Lower leg skin (tissue), 4 donors: ENCODE measurements at places on chromosomes 3 and 15. TPM values are rescaled to one million over a fixed set of nuclear protein-coding genes. Genes with fewer than 3 reads are reported as not detected.

DNA sequence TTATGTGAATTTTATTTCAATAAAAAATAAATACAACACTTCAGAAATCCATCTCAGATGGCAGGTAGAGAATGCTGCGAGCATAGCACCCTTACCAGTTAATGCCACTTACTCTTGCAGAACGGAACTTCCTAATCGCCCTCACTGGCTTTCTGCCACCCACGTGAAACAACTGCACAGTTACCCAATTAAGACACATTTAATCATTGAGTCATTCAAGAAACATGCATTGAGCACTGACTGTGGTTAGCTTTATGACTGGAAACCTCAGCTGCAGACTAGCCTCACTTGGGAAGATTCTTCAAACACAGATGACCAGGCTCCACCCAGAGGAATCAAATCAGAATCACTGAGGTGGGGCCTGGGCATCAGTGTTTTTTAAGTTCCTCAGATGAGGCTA lies 5.6 kb upstream of the MFGE8 start:
- DNase-seq, result peak; percentile 84

- no peak for DNase-seq
These were observed 260.7 kb downstream of the THSD4 start for GRCh38 chr15:71375934-71376333.

DNA sequence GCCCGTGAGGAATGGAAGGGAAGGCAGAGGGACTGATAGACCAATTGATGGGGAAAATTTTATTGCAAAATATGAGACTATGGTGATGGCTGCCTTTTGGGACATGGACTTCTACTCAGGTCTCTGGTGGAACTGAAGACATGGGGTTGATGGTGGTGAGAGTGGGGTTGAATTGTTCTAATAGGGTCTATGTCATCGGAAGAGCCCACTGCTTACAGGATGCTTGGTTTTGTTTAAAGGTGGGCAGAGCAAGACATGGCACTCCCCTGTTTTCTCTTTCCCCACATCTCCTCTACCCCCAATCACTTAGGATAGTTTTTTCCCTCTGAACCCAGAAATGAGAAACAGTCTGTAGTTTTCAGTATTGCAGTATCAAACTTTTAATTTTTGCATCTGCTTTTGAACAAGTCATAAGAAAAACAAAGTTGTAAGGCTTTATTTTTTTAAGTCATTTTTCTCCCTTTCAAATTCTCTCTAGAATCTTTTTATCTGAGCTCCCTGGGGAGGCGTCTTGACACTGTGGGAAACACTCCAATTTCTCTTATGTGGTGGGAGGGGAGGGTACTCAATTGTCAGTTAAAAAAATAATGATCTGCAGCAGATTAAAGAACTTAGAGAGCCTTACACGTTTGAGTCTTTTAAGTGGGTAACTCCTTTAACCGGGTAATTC lies 276.2 kb upstream of the TBC1D5 start:
- no peak for DNase-seq

DNA sequence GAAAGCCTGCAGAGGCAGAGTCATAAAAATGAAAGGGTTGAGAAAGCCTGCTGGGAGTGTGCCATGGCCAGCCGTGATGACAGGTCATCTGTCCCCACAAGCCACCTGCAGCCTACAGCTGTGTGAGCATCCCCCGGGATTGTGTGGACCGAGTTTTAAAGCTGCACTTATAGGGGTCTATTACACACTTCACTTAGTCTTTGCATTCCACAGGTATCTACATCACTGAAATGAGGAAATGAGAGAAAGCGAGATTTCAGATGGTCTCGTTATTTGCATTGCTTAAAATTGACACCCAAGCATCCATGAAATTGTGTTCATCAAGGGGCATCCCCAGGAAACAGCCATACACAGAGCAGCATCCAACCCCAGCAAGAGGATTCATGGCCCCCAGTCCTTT lies 137.6 kb upstream of the TRIM42 start:
- no peak for DNase-seq

The FETUB gene
- 13.5 TPM for total RNA-seq

The CYP1A2 gene
- total RNA-seq, result not detected

DNA sequence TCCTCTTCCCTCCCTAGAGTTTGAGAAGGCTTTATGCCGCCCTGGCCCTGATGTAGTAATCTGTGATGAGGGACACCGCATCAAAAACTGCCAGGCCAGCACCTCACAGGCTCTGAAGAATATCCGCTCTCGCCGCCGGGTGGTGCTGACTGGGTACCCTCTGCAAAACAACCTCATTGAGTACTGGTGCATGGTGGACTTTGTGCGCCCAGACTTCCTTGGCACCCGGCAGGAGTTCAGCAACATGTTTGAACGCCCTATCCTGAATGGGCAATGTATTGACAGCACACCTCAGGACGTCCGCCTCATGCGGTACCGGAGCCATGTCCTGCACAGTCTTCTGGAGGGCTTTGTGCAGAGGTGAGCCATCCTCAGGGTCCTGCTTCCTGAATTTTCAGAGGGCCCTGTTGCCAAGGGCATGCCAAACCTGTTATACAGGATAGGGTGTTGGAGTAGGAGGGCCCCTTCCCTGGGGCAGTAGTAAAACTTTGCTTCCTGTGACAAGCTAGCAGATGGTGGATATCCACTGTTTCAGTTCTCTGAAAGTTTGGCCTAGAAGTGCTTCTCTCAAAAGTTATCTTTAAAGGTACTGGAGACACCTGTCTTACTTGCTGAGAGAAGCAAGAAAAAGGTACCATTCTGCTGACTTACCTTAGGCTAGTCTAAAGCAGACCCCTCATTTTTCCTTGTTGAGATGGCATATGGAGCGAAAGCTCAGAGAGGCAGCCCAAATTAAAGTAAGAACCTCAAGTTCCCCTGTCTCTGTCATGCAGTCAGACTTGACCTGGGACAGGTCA lies 33.7 kb upstream of the TEX264 start:
- no peak for DNase-seq

DNA sequence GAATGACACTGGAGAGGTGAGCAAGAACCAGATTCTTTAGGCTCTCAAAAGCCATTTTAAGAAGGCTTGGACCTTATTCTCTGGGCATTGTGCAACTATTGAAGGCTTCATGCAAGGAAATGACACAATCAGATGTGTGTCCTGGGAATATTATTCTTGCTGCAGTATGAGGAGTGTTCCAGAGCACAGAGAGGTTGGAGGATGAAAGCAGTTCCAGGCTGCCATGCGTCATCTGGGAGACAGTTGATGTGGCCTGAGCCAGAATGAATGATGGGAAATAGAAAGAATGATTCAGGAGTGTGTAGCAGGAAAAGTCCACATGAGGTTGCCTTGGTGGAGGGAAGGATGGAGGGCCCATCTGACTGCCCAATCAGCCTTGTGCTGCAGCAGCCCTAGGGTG lies 123.1 kb downstream of the CHCHD6 start:
- peak; percentile 22 for DNase-seq

- DNase-seq, result peak; percentile 70
These were observed 65.2 kb upstream of the UBE2E1 start for GRCh38 chr3:23740517-23740965.

The RHCG gene
- 1.3 TPM for total RNA-seq

GRCh38 chr3:98326105-98326893 lies 27.4 kb upstream of the OR5K4 start:
- DNase-seq, result no peak

The PLA2G4E gene
- total RNA-seq, result 50.0 TPM

DNA sequence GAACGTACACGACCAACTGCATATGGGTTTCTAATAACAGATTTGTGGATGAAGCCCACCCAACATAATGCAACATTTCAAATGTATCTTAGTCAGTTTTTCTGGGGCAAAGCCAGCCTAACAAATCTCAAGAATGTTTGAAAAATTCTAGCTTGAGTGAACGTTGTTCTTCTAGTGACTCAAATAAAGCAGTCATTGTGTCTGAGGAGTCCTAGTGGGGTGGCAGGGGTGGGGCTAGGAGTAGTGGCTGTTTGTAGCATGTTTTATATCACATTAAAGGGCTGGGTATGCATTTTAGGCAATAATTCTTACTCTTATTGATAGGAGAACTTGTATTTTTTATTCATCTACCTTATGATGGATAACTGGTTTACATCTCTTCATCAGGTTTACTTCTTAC lies 6.0 kb downstream of the B3GNT5 start:
- DNase-seq, result no peak

The PCOLCE2 gene
- 10.4 TPM for total RNA-seq

- peak; percentile 45 for DNase-seq
These were observed 22.9 kb upstream of the HRH1 start for GRCh38 chr3:11131371-11131770.

The HCLS1 gene
- 21.9 TPM for total RNA-seq

DNA sequence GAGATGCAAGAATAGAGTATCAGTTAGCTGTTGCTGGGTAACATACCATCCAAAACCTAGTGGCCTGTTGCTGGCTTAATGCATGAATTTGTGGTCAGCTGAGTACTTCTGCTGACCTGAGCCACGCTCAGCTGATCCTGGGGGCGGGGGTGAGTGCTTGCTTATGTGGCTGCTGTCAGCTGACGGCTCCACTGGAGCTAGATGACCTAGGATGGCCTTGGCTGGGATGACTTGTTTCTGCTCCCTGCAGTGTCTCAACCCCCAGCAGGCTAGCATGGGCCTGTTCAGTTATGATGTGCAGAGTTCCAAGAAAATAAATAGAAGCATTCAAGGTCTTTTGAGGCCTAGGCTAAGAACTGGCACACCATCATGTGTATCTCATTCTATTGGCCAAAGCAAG lies 63.9 kb downstream of the FBLN2 start:
- peak; percentile 90 for DNase-seq

GRCh38 chr3:124044956-124045355 lies 53.0 kb upstream of the ROPN1 start:
- DNase-seq, result no peak

GRCh38 chr15:31235311-31236183 lies 91.1 kb upstream of the KLF13 start:
- DNase-seq, result no peak

DNA sequence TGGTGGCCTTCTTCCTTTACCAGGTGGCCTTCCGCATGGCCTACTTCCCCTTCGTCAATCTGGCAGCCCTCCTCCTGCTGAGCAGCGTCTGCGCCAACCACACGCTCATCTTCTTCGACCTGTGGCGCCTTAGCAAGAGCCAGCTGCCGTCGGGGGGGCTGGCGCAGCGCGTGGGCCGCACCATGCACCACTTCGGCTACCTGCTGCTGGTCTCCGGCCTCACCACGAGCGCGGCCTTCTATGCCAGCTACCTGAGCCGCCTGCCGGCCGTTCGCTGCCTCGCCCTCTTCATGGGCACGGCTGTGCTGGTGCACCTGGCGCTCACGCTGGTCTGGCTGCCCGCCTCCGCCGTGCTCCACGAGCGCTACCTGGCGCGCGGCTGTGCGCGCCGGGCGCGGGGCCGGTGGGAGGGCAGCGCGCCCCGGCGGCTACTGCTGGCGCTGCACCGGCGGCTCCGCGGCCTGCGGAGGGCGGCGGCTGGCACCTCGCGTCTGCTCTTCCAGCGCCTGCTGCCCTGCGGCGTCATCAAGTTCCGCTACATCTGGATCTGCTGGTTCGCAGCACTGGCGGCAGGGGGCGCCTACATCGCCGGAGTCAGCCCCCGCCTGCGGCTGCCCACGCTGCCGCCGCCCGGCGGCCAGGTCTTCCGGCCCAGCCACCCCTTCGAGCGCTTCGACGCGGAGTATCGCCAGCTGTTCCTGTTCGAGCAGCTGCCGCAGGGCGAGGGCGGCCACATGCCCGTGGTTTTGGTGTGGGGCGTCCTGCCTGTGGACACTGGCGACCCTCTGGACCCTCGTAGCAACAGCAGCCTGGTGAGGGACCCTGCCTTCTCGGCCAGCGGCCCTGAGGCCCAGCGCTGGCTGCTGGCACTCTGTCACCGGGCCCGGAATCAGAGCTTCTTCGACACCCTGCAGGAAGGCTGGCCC lies 9.9 kb downstream of the DISP2 start:
- DNase-seq, result peak; percentile 95

DNA sequence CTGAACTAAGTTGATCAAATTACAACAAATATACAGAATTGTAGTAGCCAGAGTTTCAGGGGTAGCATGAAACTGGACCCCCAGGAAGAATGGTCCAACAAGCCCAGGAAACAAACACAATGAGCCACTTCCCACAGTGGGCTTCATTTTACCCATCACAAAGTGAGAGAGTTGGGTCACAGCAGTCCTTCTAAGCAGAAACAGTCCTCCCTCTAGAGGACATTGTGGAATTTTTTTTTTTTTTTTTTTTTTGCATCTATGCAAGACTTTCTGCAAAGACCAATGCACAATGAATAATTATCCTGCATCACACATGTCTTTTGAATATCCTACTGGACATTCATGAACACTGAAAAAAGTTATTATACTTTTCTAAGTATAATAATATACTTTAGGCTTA lies 73.8 kb upstream of the ATP13A5 start:
- no peak for DNase-seq

DNA sequence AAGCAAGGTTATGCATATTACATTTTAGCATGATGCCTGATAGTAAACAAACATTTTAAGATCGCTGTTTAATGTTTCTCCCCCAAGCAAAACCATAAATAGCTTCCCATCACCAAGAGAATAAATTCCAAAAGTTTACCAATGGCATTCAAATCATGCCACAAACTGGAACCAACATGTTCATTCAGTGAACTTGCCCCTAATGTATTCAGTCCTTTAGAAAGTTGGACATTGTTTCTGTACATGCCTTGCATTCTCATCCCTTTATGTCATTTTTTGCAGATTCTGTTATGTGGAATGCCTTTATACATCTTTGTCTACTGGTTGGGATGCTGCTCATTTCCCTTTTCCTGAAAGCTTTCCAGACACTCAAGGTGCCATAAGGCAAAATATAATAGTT lies 105.5 kb downstream of the PYDC2 start:
- no peak for DNase-seq

GRCh38 chr15:41971895-41972252 lies 483 bp downstream of the EHD4 start:
- no peak for DNase-seq

The GSK3B gene
- 44.8 TPM for total RNA-seq

The PLSCR4 gene
- total RNA-seq, result 47.2 TPM

GRCh38 chr3:121975702-121976302 lies 46.2 kb downstream of the ILDR1 start:
- no peak for DNase-seq
